ENCODE measurements at places on chromosomes 7 and 10.

- peaks cover 37% of the 10 kb centered on the region for H3K36me3 ChIP-seq
- no peaks in the 10 kb centered on the region for H3K27me3 ChIP-seq
- no peak for DNase-seq
- peaks cover 22% of the 10 kb centered on the region for H3K4me1 ChIP-seq
These were observed 573.0 kb upstream of the IGFBP3 start for GRCh38 chr7:46494028-46494427.

- peaks cover 20% of the 10 kb centered on the region for H3K27me3 ChIP-seq
- H3K4me1 ChIP-seq: peaks cover 3% of the 10 kb centered on the region
- no peak overlapping the region for H3K4me3 ChIP-seq
- no peak overlapping the region for H3K27ac ChIP-seq
These were observed 41.1 kb upstream of the TMEM72 start for GRCh38 chr10:44870031-44870430.

- no peak overlapping the region for H3K27ac ChIP-seq
- no peaks in the 10 kb centered on the region for H3K36me3 ChIP-seq
- peaks cover 6% of the 10 kb centered on the region for H3K27me3 ChIP-seq
These were observed 742.1 kb downstream of the CNTNAP2 start for GRCh38 chr7:146858690-146859089.

GRCh38 chr7:47601119-47601880 is 19.4 kb upstream of the TNS3 start:
- H3K36me3 ChIP-seq: peaks cover 10% of the 10 kb centered on the region
- DNase-seq: no peak
- peaks cover 51% of the 10 kb centered on the region for H3K4me1 ChIP-seq
- H3K27ac ChIP-seq: peak overlapping the region; percentile 95

GRCh38 chr10:76049581-76050290 is 618.3 kb downstream of the LRMDA start:
- H3K27me3 ChIP-seq: peaks cover 36% of the 10 kb centered on the region
- H3K4me3 ChIP-seq: no peak overlapping the region
- no peak for DNase-seq
- H3K4me1 ChIP-seq: peaks cover 44% of the 10 kb centered on the region

DNA sequence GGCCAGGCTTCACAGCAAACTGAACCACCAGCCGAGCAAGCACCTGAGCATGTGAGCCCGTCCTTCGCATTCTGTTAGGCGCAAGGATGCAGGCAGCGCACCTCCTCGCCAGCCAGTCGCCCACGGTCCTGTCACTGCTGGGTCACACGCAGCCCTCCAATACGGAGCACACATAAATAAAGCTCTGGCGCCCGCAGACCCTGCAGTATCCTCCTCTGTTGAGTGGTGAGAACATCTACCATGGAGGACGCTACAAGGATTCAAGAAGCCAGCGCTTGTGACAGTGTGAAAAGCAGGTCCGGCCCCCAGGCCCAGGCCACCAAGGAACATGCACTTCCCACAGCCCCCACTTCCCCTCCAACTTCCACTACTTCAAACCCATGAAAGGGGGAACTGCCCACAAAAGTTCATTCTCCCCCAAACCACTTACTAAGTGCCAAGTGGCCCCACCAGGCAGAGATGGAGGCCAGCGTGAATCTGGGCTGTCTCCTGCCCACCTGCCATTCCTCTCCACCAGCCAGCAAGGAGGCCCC is 34.8 kb downstream of the VOPP1 start:
- H3K36me3 ChIP-seq: no peaks in the 10 kb centered on the region
- H3K4me1 ChIP-seq: peaks cover 31% of the 10 kb centered on the region
- no peak overlapping the region for H3K4me3 ChIP-seq
- no peak overlapping the region for H3K27ac ChIP-seq

Data from mesothelial cell of epicardium (in vitro differentiated cells).